Aorta (tissue), 5 donors: ENCODE measurements at places on chromosomes 5 and 9. TPM values are rescaled to one million over a fixed set of nuclear protein-coding genes. Genes with fewer than 3 reads are reported as not detected.

DNA sequence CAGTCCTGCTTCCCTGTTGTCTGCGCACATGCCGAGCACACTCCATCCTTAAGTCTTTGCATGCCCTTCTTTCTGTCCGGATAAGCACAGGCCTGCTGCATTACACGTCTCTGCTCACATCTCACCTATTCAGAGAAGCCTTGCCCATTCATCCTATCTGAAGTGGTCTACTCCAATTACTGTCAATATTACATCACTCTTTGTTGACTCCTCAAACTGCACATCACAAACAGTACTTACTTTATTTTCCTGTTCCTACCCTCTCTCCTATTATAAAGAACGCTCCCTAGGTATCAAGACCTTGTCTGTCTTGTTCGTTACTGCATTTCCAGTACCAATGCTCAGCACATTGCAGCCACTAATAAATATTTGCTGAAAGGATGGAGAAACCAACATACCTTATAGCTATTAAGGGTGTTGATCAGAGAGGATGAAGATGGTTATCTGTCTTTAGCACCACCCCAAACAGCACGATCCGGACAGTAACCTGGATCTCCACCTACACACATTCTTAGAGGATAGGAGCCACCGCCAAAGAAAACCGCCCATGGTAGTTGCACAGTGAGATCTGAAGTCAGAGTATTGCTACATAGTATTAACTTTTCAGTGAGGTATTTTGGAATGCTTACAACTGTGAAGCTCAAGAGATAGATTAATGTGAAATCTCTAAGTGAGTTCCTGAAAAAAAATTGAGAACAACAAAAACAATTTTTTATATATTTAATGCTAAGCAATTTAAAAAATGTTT, 1.6 kb upstream of the PRRC1 start:
- H3K36me3 ChIP-seq = no peaks in the 10 kb centered on the region
- no peaks in the 10 kb centered on the region for H3K27me3 ChIP-seq
- no peak overlapping the region for H3K4me3 ChIP-seq
- H3K27ac ChIP-seq = no peak overlapping the region
- DNase-seq = no peak

GRCh38 chr5:103120607-103121200, 603 bp downstream of the PPIP5K2 start:
- no peaks in the 10 kb centered on the region for H3K27me3 ChIP-seq
- H3K4me1 ChIP-seq = peaks cover 5% of the 10 kb centered on the region
- peak overlapping the region; percentile 90 for H3K4me3 ChIP-seq
- no peak for DNase-seq
- H3K36me3 ChIP-seq = no peaks in the 10 kb centered on the region

GRCh38 chr5:176157656-176158055, 80.6 kb upstream of the SIMC1 start:
- no peak overlapping the region for H3K4me3 ChIP-seq
- H3K27ac ChIP-seq = no peak overlapping the region
- H3K27me3 ChIP-seq = no peaks in the 10 kb centered on the region
- DNase-seq = no peak
- no peaks in the 10 kb centered on the region for H3K4me1 ChIP-seq

DNA sequence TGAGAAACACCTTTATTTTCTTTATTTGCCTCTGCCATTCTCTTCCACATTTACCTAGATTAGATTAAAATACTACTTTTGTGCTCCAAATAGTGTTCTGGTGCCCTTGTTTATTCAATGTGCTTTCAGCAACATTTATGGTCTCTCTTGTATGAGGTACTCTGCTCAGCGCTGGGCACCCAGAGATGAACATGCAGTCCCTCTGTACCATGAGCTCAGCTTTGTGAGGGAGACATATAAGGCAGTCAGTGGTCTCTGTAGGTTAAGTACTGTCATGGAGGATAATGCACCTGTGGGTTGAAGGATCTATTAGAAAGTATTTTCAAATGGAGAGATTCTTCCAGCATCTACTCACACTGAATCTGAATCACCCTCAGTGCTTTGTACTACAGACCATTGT, 176.5 kb downstream of the TAF11L14 start:
- no peaks in the 10 kb centered on the region for H3K27me3 ChIP-seq
- H3K4me3 ChIP-seq = no peak overlapping the region
- no peaks in the 10 kb centered on the region for H3K36me3 ChIP-seq
- H3K27ac ChIP-seq = no peak overlapping the region
- no peaks in the 10 kb centered on the region for H3K4me1 ChIP-seq
- no peak for DNase-seq

- no peaks in the 10 kb centered on the region for H3K36me3 ChIP-seq
- no peak overlapping the region for H3K4me3 ChIP-seq
- H3K27ac ChIP-seq = no peak overlapping the region
- no peaks in the 10 kb centered on the region for H3K4me1 ChIP-seq
- no peaks in the 10 kb centered on the region for H3K27me3 ChIP-seq
These were observed 356.8 kb downstream of the EFNA5 start for GRCh38 chr5:107313921-107314320.

DNA sequence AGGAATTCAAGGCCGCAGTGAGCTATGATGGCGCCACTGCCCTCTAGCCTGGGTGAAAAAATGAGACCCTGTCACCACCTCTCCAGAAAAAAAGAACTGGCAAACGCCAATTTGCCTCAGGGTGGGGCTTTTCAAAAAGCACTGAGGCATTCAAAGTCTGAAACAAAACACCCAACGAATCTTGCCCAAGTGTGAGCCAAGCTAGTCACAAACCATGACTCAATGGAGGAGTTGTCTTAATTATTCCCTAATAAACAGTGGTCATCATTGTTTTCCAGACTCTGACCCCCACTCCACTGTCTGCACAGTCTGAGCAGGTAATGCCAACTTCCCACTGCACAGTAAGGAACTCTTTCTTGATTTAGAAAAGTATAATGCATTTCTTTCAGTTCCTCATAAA, 16.8 kb downstream of the FRMD3 start:
- DNase-seq = no peak
- H3K4me1 ChIP-seq = no peaks in the 10 kb centered on the region
- H3K4me3 ChIP-seq = no peak overlapping the region
- no peak overlapping the region for H3K27ac ChIP-seq
- no peaks in the 10 kb centered on the region for H3K27me3 ChIP-seq

- H3K4me3 ChIP-seq = no peak overlapping the region
- no peak for DNase-seq
- H3K36me3 ChIP-seq = no peaks in the 10 kb centered on the region
- no peaks in the 10 kb centered on the region for H3K27me3 ChIP-seq
- H3K4me1 ChIP-seq = peaks cover 5% of the 10 kb centered on the region
These were observed 258.2 kb upstream of the MAP3K1 start for GRCh38 chr5:56557198-56557597.

DNA sequence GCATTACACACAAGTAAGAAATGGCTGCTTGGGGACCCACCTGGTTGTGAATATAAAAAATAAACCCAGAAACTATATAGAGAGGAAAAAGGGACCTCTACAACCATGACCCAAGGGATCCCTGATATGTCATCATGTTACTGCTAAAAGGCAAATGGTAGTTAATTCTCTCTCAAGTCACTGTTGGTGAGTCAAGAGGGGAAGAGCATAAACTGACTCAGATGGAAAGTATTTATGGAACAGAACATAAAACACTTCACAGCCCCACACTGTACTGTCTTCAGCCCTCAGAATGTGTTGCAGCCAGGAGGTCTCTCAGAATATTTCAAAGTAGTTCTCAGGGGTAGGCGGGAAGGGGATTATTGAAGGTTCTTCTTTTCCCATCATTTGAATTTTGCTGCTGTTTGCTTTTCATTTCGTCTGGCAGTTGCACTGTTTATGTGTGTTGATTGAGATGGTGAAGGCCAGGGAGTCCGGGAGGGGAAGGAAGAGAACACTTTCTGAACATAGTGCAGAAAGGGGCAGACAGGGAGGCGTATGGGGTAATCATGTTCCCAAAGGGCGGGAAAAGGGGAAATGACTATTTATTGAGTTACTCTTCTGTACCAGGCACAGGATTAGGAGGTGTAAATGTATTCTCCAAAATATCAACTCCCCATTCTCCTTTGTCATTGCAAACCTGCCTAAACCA, 85.5 kb downstream of the TEK start:
- peaks cover 6% of the 10 kb centered on the region for H3K4me1 ChIP-seq
- peak overlapping the region; percentile 37 for H3K27ac ChIP-seq
- no peaks in the 10 kb centered on the region for H3K27me3 ChIP-seq
- no peaks in the 10 kb centered on the region for H3K36me3 ChIP-seq
- DNase-seq = peak; percentile 47

- DNase-seq = no peak
- no peaks in the 10 kb centered on the region for H3K4me1 ChIP-seq
- H3K36me3 ChIP-seq = no peaks in the 10 kb centered on the region
- no peaks in the 10 kb centered on the region for H3K27me3 ChIP-seq
These were observed 159.9 kb upstream of the FBXL17 start for GRCh38 chr5:108541836-108542235.

GRCh38 chr9:9631284-9631683, 981.5 kb downstream of the PTPRD start:
- no peaks in the 10 kb centered on the region for H3K36me3 ChIP-seq
- H3K4me3 ChIP-seq = no peak overlapping the region
- no peak overlapping the region for H3K27ac ChIP-seq

- H3K4me3 ChIP-seq = no peak overlapping the region
- no peak overlapping the region for H3K27ac ChIP-seq
- H3K4me1 ChIP-seq = no peaks in the 10 kb centered on the region
- no peaks in the 10 kb centered on the region for H3K36me3 ChIP-seq
- H3K27me3 ChIP-seq = no peaks in the 10 kb centered on the region
These were observed 307.3 kb upstream of the MPDZ start for GRCh38 chr9:13586587-13587374.

GRCh38 chr5:111977436-111977829, 220.4 kb upstream of the NREP start:
- H3K4me1 ChIP-seq = peaks cover 2% of the 10 kb centered on the region
- no peaks in the 10 kb centered on the region for H3K27me3 ChIP-seq
- no peaks in the 10 kb centered on the region for H3K36me3 ChIP-seq
- no peak for DNase-seq

GRCh38 chr9:124214596-124215367, 43.0 kb upstream of the NEK6 start:
- H3K27ac ChIP-seq = no peak overlapping the region
- H3K4me3 ChIP-seq = no peak overlapping the region
- no peaks in the 10 kb centered on the region for H3K4me1 ChIP-seq
- no peaks in the 10 kb centered on the region for H3K27me3 ChIP-seq

GRCh38 chr9:125400725-125401716, 139.4 kb downstream of the GAPVD1 start:
- no peaks in the 10 kb centered on the region for H3K4me1 ChIP-seq
- H3K27ac ChIP-seq = no peak overlapping the region
- H3K36me3 ChIP-seq = no peaks in the 10 kb centered on the region
- H3K27me3 ChIP-seq = no peaks in the 10 kb centered on the region

DNA sequence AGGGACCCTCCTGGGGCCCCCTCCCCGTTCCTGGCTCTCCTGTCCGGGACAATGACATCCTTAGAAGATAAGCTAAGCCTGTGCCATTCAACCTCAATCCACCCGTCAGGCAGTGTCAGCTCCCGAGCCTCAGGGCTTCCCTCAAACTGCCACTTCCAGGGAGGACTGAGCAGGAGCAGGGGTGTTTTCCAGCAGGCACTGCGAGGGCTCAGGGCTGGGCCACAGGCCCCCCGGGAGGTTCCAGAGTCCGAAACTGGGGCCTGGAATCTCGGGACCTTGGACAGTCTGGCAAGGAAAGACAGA, 26.2 kb downstream of the LHX3 start:
- H3K27me3 ChIP-seq = no peaks in the 10 kb centered on the region
- no peak overlapping the region for H3K27ac ChIP-seq
- H3K36me3 ChIP-seq = no peaks in the 10 kb centered on the region
- H3K4me1 ChIP-seq = no peaks in the 10 kb centered on the region
- no peak overlapping the region for H3K4me3 ChIP-seq
- DNase-seq = no peak

- H3K4me1 ChIP-seq = no peaks in the 10 kb centered on the region
- no peaks in the 10 kb centered on the region for H3K27me3 ChIP-seq
- H3K36me3 ChIP-seq = no peaks in the 10 kb centered on the region
- no peak overlapping the region for H3K27ac ChIP-seq
These were observed 12.8 kb upstream of the TNFAIP8 start for GRCh38 chr5:119343052-119343451.

Gene TEX48
- not detected for polyA plus RNA-seq

Gene SLC34A1
- not detected for polyA plus RNA-seq

Gene CMBL
- 76.4 TPM for polyA plus RNA-seq

Gene SH2D3C
- 0.13 TPM for polyA plus RNA-seq

Gene MARCOL
- polyA plus RNA-seq = not detected

Gene GPBP1
- polyA plus RNA-seq = 35.6 TPM
